IPS DF 6.9 (cell line): ENCODE measurements at places on chromosomes 5 and 9.

- no peaks in the 10 kb centered on the region for H3K27me3 ChIP-seq
- H3K4me1 ChIP-seq, result peaks cover 1% of the 10 kb centered on the region; the same call in 1 of the 2 replicates
- H3K27ac ChIP-seq, result no peak within 1 kb of the TSS
- no peaks in the 10 kb centered on the region for H3K36me3 ChIP-seq
These were observed at the start of gene HCN1 for GRCh38 chr5:45696206-45696836. TSS of gene HCN1 (minus strand) at chr5:45696380.

GRCh38 chr9:71118324-71118723, 3.1 kb downstream of the TRPM3 start:
- peaks cover 6% of the 10 kb centered on the region; the same call in 1 of the 2 replicates for H3K4me1 ChIP-seq
- H3K36me3 ChIP-seq, result no peaks in the 10 kb centered on the region
- no peaks in the 10 kb centered on the region for H3K27me3 ChIP-seq
- no peak overlapping the region for H3K4me3 ChIP-seq
- DNase-seq, result no peak

GRCh38 chr5:176350416-176350815, 11.1 kb downstream of the KIAA1191 start:
- no peaks in the 10 kb centered on the region for H3K4me1 ChIP-seq
- no peak overlapping the region for H3K27ac ChIP-seq
- DNase-seq, result no peak
- peaks cover 29% of the 10 kb centered on the region for H3K36me3 ChIP-seq
- H3K4me3 ChIP-seq, result no peak overlapping the region
- no peaks in the 10 kb centered on the region for H3K27me3 ChIP-seq

- H3K27ac ChIP-seq, result no peak overlapping the region
- DNase-seq, result no peak
- no peak overlapping the region for H3K4me3 ChIP-seq
These were observed 104.1 kb downstream of the STRBP start for GRCh38 chr9:123164285-123164684.

GRCh38 chr9:70120834-70121510, 77.3 kb downstream of the MAMDC2 start:
- no peaks in the 10 kb centered on the region for H3K27me3 ChIP-seq
- no peak overlapping the region for H3K27ac ChIP-seq
- no peak for DNase-seq

- peak overlapping the region; percentile 25; the same call in 1 of the 2 replicates for H3K4me3 ChIP-seq
- no peak for DNase-seq
- H3K27ac ChIP-seq, result no peak overlapping the region
- peaks cover 12% of the 10 kb centered on the region for H3K4me1 ChIP-seq
- H3K27me3 ChIP-seq, result peaks cover 17% of the 10 kb centered on the region; the same call in 1 of the 2 replicates
These were observed 2.7 kb downstream of the PCDHGC5 start for GRCh38 chr5:141491323-141492167.

DNA sequence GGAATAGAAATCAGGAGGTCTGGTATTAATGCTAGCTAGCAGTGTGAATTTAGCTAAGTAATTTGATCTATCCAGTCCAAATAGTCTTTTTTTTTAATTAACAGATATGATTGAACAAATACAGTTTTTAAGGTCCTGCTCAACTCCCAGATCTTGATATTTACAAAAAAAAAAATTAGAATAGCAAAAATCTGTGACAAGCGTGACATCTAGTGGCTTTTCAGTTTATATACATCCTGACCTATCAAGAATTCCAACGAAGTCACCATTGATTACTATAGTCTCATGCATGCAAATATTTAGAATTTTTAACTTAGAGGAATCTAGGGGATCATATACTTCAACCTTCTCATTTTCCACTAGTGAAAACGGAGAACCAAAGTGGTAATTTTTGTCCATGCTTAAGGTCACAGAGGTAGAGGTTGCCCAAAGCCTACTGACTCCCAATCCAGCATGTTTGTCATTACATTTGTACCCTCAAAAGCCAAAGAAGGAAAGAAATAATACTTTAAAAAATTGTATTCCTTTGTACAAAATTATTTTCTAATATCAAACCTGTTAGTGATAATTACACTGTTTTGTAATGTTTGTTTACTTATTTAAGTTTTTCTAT, 17.6 kb upstream of the TARS1 start:
- no peaks in the 10 kb centered on the region for H3K36me3 ChIP-seq
- H3K27ac ChIP-seq, result no peak overlapping the region
- DNase-seq, result no peak
- H3K4me1 ChIP-seq, result no peaks in the 10 kb centered on the region

- H3K36me3 ChIP-seq, result no peaks in the 10 kb centered on the region
- H3K4me1 ChIP-seq, result 0 out of 2 replicates have a peak, but pooled peaks cover 3% of the 10 kb centered on the region
These were observed 453.5 kb downstream of the RAB3C start for GRCh38 chr5:59036274-59036961.
